ENCODE measurements at places on chromosomes 16 and 17.

DNA sequence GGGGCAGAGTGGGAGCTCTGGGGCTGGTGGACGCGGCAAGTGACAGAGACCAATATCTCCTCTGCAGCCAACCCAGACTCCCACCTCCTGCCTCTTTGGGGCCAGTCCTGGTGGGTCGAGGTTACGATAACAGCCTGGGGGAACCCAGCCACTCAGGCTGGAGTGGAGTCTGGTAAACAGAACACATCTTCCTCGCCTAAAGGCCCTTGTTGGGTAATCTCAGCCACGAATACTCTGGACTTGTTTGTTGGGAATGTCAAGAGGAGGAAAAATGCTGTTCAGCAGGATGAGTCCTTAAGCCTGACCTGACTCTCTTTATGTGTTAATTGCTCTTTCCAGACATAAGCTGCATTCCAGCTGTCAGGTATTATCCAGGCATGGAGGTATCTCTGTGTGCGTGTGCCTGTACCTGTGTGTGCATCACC lies 8.0 kb upstream of the SPNS2 start:
- no peak for DNase-seq

- peak; percentile 6 for DNase-seq
These were observed 1972.6 kb downstream of the TP53TG3F start for GRCh38 chr16:35431829-35432663.

DNA sequence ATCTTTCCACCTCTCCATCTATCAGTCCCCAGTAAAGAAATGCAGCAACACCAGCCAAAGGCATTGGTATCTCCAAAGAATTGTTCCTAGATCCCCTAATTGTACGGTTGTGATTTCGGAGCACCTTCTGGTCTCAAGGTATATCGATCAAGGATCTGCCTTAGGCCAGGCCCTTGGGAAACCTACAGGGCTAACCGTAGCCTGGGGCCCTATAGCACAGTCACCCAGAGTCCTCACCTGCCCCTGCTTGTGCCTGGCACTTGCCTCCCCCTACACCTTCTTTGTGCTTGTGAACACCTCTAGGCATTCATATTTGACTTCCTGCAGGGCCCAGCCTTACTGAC lies 16.8 kb upstream of the AURKB start:
- DNase-seq, result no peak

DNA sequence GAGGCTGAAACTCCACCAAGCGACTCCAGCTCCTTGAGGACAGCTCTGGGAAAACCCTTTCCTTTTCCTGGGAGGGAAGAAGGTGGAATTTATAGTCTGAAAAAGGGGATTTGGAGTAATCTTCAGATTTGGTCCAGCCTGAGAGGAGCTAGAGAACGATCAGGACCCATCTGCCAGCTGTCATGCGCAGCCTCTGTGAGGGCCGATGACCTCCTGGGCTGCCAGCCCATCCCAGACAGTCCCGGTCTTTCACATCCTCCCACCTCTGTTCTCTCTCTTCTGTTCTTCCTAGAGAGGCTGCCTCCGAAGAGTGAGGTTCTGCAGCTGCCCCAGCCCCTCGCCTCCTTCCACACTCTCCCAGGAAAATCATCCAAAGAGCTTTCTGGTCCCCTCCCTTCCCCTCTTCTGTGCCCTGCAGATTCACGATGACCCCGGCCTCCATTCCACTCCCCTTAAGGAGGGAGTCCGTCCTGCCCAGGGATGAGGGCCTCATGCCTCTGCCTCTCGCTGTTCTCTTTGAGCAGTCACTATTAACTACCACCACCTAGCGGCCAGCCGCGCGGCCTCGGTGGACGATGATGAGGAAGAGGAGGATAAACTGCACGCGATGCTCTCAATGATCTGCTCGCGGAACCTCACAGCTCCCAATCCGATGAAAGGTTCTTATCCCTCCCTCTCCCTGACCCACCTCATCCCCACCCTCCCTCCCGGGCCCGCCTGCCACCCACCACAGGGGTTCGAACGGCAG lies 29.6 kb downstream of the SGSM2 start:
- no peak for DNase-seq

DNA sequence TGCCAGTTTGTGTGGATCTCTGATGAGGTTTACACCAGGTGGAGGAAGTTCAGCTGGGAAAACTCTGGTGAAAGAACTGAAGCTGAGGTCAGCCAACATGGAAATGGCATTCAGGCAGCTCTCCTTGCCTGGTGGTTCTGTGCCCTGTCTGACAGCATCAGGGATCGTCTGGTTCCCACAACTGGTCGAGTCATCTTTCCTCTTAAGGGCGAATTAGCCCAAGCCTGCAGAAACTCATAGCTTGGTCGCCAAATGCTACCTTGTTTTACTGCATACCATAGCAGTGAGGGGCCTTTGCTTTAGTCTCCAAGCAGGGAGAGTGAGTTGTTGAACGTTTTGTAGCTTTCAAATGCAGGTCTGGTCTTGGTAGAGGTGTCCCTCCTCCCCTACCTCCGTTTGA lies 7.2 kb downstream of the PLCG2 start:
- DNase-seq, result peak; percentile 38

GRCh38 chr17:61335105-61335844 lies 64.4 kb upstream of the TBX2 start:
- peak; percentile 70 for DNase-seq

- DNase-seq, result no peak
These were observed 263.6 kb upstream of the DYNLRB2 start for GRCh38 chr16:80277182-80277581.

DNA sequence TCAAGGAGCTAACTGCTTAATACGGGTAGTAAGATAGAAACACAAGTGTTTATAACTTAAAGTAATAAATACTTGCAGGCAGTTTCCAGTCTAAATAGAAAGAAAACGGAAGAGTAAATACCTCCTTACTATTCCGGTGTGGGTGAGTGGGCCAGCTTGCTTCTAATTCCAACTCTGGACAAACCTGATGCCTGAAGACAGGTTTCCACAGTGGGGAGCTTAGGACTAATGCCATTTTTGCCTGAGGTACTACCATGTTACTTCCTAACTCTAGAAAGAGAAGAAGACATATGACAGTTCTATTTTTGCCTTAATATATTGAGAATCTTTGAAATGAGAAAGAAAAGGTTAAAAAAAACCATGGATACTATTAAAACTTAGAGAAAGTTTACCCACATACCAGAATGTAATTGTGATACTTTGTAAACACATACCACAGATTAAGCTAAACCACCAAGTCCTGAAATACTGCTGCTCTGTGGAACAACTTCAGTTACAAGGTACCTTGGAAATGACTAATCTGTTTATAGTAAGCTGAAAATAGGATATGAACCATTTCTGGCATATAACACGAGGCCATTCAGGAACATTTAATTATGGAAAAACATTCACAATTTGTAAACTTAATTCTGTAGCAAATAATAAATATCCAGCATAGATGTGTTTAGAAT lies 70.2 kb downstream of the ZZEF1 start:
- DNase-seq, result peak; percentile 72

DNA sequence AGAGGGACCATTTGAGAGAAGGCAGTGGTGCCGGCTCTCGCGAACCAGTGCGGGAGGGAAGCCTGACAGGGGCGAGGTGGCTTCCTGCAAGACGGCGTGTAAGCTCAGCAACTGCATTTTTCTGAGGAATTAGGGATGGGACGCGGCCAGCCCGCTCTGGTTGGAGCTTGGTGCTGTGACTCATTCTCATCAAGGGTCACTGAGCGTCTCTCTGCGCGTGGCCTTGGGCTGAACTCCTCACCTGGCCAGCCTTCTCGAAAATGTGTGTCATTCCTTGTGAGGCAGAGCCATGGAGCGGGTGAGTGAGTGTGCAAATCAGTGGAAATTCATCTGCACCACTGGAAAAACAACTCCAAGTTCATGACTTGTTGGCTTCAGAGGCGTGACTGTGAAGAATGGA lies 52.8 kb downstream of the NTN1 start:
- no peak for DNase-seq

DNA sequence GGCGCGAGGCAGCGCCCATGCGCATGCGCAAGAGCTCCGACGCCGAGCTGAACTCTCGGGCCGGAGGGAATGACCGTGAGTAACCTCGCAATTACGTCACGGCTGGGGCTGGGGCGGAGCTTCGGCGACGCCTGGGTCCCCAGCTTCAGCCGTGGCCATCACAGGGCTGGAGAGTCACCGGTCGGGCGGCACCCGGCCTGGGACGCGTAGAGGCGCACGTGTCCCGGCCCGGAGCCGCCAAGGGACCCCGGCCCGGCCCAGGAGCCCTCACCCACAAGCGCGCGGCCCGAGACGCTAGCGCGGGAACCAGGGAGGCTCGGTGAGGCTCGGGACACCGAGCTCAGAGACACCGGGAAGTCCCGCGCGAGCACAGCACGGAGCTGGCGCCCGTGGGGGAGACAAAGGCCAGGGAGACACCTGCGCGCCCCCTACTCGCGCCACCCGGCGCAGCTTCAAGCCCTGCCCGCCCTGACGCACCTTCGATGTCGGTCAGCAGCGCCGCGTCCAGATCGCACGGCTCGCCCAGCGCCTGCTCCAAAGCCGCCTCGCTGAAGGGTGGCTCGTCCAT lies 452 bp downstream of the SREBF1 start:
- peak; percentile 97 for DNase-seq

GRCh38 chr16:1691276-1691675 lies 13.2 kb downstream of the JPT2 start:
- peak; percentile 70 for DNase-seq

GRCh38 chr17:72476134-72476533 lies 355.3 kb downstream of the SOX9 start:
- no peak for DNase-seq

DNA sequence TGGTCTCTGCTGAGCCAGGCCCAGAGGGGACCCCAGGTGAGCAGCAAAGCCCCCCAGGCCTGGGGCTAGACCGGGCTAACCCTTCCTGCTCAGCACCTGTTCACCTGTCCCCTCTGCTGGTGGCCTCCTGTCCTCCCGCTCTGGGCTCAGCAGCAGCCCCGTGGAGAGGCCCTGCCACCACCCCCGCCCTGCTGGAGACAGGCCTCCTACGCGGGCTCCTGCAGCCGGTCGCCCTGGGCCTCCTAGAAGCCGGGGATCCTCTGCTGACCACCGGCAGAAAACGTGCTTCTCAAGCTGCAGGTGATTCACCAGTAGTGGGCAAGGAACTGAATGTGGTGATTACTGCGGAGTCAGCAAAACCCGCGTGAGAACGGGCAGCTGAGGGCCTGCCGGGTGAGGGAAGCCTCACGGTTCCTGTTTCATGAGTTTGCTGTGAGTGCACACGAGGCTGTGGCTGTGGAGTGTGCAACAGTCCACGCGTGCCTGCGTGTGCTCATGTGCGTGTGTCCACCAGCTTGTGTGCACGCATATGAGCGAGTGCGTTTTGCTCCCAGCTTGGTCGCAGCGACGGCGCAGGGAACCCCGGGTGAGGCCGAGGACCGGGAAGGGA lies 792 bp downstream of the SECTM1 start:
- peak; percentile 83 for DNase-seq

DNA sequence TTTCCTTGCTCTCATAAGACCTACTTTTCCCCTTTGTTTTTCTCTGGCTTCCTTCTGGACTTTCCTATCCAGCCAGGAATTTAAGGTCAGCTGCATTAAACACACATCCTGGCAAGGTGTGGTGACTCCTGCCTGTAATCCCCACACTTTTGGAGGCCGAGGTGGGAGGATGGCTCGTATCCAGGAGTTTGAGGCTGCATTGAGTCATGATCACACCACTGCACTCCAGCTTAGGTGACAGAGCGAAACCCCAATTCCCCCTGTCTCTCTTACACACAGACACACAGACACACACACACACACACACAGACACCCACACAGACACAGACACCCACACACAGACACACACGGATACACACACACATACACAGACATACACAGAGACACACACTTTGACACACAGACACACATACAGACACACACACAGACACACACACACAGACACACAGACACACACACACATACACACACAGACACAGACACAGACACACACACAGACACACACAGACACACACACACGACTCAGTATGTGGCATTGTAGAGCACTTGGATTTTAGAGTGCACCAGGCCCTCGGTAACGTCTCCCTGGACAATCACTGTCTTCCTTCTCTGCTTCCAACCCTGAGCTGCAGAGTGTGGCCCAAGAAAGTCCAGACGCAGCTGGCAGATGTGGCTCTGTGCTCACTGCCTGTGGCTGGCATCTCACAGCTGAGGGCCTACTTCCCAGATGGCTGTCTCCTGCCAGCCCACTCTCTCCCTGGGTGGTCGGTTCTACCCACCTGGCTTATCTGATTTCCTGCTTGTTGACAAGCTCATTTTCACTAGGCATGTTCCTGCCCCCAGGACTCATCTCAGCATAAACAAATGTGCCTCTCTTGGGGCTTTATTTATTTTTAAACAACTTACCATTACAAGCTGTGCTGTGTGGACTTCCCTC lies 39.0 kb downstream of the NLRP1 start:
- DNase-seq, result no peak

- peak; percentile 13 for DNase-seq
These were observed at the start of gene SLC6A4 for GRCh38 chr17:30235386-30236296. Gene SLC6A4, minus strand, starts transcription at chr17:30235697. Its CDS starts 13,739 bp downstream, at chr17:30221958.

GRCh38 chr16:72612256-72612655 lies 435.7 kb downstream of the ZFHX3 start:
- DNase-seq, result no peak

DNA sequence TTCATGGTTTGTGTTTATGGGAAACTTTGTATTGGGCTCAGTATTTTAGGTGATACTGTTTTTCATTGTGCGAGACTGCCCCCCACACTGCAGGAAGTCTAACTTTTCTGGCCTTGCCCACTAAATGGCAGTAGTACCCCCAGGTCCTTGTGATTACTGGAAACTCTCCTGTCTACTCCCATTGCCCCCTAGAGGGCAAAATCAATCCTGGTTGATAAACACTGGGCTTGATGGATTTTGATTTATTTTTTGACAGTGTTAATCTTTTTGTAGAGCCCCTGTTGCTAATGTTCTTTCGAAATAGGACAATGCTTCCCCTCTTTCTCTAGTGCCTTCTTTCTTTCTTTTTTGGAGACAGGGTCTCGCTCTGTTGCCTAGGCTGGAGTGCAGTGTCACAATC lies 15.5 kb downstream of the METTL9 start:
- no peak for DNase-seq

GRCh38 chr16:2715064-2715463 lies 5.0 kb downstream of the PRSS27 start:
- no peak for DNase-seq

DNA sequence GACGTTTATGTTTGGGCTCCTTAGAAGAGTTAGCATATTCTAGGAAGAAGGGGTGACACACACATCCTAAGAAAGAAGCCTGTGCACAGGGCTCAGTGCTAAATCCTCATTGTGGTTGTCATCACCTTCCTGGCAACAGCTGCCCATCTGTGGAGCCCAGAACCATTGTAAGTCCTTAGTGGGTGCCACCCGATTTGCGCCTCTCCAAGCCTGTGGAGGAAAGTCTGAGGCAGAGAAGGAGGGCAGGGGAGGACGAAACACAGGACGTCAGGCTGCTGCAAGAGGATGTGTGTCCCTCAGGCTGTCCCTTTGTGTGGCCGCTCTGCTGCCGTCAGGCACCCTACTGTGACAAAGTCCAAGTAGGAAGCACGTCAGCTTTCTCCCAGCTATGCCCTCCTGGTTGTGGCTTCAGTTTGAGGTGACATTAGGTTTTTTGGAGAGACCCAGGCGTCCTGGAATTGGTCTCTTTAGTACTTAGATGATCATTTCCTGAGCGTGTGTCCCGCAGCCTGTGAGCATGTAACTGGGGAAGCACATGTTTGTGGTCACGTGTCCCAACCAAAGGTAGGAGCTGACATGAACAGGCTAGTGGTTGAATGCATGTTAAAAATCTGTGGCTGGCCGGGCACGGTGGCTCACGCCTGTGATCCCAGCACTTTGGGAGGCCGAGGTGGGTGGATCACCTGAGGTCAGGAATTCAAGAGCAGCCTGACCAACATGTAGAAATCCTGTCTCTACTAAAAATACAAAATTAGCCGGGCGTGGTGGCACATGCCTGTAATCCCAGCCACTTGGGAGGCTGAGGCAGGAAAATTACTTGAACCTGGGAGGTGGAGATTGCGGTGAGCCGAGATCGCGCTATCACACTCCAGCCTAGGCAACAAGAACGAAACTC lies 10.7 kb downstream of the CLUAP1 start:
- DNase-seq, result no peak
